ENCODE measurements at places on chromosomes 1 and 21. TPM values are rescaled to one million over a fixed set of nuclear protein-coding genes. Genes with fewer than 3 reads are reported as not detected.

DNA sequence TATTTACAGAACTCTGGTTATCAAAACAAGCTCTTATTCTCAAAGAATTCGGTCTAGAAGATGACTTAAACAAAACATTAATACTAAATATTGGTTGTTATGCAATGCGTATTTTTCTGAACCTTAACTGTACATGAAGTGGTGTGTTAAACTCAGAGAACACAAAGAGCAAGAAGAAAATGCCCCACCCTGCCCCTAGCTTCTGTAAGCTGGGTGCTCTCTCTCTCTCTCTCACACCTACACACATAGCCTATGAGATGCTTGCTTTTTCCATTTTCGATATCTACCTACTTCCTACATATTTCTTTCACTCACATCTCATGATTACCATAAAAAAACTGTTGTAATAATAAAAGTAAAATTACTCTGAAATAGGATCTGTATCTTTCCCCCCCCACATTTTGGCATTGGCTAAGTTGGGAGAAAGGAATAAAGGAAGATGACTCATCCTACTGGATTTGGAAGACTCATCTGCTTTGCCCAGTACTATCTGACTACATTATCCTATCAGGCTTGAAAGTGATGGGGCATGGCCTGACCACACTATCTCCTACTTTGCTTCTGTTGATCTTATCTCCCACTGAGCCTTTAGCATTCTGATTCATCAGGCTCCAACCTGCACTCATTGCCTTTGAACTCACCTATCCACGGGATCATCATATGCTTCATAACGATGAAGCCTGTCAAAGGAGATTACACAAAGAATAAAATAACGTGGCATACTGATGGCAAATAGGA is 2.9 kb downstream of the CRYZ start:
- peak; percentile 53 for DNase-seq

GRCh38 chr1:62778208-62778607 is 5.7 kb upstream of the ATG4C start:
- no peak for DNase-seq

DNA sequence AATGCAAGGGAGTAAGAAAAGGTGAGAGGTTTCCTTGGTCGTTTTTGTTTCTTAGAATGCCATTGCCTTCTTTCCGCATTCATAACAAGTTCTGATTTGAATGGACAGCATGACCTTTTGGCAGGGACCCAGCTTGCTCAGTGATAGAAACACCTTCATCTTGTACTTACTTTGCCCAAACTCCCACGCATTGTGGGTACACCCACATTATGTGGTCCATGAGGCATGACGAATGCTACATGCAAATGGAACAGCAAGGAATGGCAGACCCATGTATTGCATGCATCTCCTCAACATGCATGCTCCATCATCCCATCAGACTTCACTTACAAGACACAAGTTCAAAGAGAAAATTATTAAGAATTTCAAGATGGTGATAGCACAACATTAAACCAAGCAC is 102.8 kb downstream of the CDC7 start:
- DNase-seq = no peak

GRCh38 chr1:219731771-219732170 is 118.9 kb upstream of the ZC3H11B start:
- DNase-seq = no peak

GRCh38 chr1:6496890-6497214 is 5.4 kb upstream of the PLEKHG5 start:
- DNase-seq = peak; percentile 54

DNA sequence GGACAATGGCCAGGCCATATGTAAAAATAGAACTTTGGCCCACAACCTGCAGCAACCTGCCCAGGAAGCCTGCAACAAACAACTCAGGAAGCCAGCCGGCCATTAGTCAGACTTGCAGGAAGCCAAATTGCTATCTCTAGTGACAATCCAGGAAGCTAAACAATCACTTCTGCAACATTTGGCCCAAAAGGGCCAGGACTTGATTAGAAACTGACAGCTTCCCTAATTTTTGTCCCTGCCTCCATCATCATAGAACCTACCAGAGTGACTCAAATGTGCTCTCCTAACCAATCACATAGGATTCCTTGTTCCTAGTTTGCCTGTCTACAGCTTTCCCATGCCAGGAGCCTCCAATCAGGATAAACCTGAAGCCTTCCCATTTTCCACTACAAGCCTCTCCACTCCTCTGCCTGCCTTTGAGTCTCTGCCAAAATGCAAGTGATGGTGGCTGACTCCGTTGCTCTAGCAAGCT is 639.3 kb downstream of the PTPRU start:
- no peak for DNase-seq

GRCh38 chr1:72601035-72601674 is 318.8 kb upstream of the NEGR1 start:
- DNase-seq = no peak

DNA sequence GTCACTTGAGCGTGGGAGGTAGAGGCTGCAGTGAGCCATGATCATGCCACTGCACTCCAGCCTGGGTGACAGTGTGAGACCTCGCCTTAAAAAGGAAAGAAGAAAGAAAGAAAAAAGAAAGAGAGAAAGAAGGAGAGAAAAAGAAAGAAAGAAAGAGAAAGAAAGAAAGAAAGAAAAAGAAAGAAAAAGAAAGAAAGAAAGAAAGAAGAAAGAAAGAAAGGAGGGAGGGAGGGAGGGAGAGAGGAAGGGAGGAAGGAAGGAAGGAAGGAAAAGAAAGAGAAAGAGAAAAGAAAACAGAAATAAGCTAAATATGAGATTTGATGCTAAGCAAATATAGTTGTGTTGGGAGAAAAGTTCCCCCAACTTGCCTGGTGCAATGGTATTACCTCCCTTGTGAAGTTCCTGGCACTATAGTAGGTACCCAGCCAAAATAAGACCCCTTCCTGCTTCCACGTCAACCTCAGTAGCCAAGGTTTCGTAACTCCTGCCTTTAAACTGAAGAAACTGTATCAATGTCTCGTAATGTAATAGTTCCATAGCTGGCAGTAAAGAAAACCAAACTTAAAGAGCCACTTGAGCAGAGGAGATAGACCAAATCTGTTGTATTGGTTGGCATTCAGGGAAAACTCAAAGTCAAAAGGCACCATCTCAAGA is 88.1 kb upstream of the HNRNPU start:
- DNase-seq = no peak

GRCh38 chr1:183675381-183675780 is 22.3 kb upstream of the APOBEC4 start:
- DNase-seq = no peak

DNA sequence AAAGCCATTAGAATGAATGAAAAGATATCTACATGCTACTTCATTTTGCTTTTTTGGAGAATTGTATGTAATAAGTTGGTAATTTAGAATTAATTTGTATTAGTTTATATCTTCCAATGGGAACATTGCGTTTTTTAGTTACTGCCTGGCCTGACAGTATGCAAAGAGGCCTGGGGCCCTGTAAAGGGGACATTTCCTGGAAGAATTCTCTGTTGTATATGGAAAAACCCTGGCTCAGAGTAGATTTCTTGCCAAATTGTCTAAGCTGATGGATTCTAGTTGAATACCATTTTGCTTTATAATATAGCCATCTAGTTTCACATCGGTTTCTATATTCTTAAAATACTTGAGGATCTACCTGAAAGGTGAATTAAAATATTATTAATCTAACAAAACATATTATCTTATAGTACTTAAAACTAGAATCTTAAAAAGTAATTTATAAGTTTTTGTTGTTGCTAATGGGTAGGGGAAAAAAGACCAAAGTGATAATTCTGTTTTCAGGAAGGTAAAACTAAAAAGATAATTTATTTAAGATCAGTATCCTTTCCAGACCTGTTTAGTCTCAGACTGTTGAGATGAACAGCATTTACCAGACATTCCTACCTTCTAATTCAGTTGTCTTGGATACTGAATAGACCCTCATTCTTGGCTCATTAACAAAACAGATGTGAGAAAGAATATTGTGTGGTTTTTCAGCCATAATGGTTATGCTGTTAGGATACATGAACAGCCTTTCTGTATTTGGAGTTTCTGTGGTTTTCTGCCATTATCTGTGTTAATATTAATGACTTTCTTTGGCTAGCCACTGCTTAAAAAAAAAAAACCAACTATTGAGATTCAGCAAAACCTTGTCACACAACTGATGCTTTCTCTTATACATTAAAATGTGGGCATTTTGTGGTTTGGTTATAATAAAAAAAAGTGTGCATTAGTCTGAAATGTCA is 4.8 kb downstream of the AGO3 start:
- no peak for DNase-seq

DNA sequence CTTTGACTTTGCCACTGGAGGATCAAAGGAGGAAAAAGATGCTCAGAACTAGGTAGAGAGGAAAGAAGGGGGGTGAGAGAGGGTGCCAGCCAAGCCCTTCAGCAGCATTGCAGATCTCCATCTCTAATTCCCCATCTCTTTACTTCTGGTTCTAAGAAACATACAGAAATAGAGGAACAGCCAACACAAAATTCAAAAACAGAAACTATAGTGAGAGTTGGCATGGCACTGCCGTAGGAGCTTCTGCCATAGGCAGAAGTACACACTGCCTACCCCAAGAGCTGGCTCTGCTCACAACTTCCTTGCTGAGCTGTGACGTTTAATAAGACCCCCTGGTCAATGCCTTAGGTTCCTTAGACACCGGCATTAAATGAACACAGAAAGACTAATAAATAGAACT is 26.6 kb upstream of the RPF1 start:
- DNase-seq = no peak

- DNase-seq = no peak
These were observed 35.4 kb downstream of the WNT2B start for GRCh38 chr1:112544011-112544688.

GRCh38 chr1:11078631-11079030 is 18.8 kb upstream of the SRM start:
- no peak for DNase-seq

- no peak for DNase-seq
These were observed 8.2 kb upstream of the LINGO4 start for GRCh38 chr1:151813271-151813977.

GRCh38 chr1:211485480-211485857 is 6.5 kb downstream of the RD3 start:
- no peak for DNase-seq

GRCh38 chr1:110879758-110880606 is 7.0 kb downstream of the CD53 start:
- no peak for DNase-seq

DNA sequence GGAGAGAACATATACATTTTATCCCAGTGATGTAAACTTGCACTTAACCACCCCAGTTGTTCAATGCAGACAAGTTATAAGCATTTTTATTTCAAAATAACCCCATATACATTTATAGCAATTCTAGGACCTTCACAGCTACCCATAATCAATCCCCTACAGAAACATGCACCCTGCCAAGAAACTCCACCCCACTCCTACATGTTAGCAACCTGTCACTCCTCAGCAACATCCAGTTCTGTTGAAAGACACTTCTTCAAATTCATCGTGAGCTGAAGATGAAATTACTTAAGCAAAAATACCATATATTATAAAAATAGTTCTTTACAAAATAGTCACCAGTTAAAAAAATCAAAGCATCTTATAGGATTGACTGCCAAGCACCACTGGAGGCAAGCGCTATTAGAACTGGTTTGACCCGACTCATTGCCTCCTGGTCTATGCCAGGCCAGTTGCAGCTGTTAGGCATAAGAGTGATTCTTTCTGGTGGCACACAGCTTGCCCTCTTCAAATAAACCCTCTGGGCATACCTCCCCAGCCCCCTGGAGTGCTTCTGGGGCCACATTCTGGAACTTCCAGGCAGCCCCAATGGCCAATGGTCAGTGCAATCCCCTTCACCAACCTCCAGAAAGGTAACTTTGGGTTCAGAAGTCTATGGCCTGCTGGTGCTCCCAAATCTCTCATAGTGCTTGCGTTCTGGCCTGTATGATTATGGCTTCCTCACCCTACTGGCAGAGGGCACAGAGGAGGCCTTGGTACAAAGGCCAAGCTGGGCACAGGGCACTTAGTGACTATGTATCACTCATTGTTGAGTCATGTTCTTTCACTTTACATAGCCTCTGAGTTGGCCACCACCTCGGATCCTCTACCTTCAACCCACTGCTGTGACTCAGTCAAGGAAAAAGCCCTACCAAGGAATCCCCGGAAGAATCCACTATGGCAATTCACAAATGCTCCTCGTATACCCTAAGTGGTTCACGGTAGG is 72.2 kb upstream of the RALGPS2 start:
- no peak for DNase-seq

DNA sequence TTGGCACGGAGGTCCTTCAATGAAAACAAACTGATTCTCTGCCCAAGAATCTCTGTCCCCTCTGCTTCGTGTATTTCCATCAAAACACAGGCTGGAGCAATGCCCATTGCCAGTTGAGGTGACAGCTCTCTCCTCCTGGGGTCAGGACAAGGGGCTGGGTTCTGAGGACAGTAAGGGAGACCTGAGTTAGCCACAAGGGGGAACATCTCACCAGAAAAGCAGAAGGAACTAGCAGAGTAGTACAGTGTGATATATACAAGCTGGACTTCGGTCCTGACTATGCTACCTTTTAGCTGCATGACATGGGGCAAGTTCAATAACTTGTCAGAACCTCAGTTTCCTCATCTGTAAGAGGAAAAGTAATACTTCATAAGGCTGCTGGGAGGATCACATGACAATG is 50.3 kb downstream of the SYT2 start:
- no peak for DNase-seq

DNA sequence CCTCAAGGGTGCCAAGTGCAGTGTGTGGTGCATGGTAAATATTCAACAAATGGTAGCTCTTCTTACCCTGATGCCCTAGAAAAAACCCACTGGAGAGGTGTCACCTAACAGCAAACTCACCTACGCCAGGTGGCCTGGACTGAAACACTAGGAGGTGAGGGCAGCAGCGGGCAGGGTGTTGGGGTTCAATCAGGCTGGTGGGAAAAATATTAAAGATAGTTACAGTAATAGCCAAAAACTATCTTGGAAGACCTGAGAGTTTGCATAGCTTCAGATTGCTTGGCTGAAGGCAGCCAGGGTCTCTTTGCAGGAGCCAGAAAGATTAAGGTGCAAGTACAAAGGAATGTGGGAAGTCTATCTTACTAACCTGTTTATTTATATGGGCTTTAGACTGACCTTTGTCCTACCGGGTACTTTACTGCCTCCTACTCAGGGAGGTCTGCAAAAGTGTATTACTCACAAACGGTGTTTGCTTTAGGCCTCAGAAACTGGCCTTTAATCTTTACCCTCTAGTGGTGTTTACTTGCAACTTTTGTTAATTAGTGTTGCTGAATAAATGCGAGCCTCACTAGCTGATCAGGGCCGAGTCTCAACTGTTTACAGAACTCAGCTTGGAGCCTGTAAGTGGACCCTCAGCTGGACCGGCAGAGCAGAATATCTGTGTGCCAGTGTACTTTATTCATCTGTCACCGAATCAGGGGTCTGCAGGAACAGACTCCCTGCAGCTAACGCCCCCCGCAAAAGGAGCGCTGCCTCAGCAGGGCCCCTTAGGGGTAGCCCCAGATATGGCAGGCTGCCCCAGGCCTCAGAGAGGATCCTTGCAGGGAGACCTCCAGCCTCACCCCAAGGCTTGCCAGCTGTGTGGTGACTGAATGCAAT is 63.9 kb downstream of the SYF2 start:
- DNase-seq = peak; percentile 69

- DNase-seq = no peak
These were observed 4.4 kb upstream of the OSBPL9 start for GRCh38 chr1:51612447-51612961.

Gene CTTNBP2NL
- 33.1 TPM for total RNA-seq

Gene CHIA
- total RNA-seq = not detected

Gene HFM1
- total RNA-seq = 2.1 TPM

Gene LRRC8B
- total RNA-seq = 39.4 TPM

Gene LMX1A
- 0.13 TPM for total RNA-seq

Gene PALMD
- 0.38 TPM for total RNA-seq

Gene AMY1A
- total RNA-seq = not detected

Gene TNFRSF8
- 2.2 TPM for total RNA-seq

Gene LAD1
- 13.5 TPM for total RNA-seq

Measured in endodermal cell (in vitro differentiated cells).